Inflammatory macrophage (primary cell): ENCODE measurements at places on chromosomes 6 and 20.

DNA sequence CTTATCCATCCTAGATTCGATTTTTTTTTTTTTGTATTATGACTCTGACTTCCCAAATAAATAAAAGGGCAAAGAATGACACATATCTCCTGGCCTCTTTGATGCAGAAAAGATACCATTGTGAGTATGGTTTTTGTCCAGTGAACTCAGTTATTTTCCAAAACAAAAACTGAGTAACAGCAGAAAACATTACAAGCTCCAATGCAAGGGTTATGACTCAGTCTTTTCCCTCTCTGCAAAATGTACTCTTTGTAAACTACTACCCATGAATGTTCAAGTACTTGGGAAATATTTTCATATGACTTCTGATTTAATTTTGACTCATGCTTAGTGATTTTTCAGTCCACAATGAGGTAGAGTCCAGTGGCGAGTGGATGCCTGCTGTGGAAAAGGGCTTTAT, 355.3 kb downstream of the RNF144B start:
- DNase-seq: no peak

DNA sequence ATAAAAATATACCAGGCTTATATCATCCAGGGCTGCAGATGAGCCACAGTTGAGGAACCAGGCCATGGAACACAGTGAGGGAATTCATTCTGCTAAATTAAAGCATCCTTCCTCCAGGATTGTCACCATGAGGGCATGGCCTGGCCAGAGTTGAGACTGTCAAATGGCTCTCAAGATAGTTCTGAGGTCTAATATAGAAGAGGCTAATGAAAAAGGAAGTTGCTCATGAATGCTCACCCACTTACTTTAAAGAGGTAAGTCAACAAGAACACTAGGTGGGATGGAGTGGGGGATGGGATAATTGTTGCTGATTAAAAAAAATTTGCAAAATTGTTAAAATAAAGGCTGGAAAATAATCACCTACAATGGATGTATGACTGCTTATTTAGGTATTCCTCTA, 72.0 kb upstream of the GCM1 start:
- no peak for DNase-seq

- DNase-seq: no peak
These were observed 167.7 kb downstream of the SIM1 start for GRCh38 chr6:100296810-100297544.

DNA sequence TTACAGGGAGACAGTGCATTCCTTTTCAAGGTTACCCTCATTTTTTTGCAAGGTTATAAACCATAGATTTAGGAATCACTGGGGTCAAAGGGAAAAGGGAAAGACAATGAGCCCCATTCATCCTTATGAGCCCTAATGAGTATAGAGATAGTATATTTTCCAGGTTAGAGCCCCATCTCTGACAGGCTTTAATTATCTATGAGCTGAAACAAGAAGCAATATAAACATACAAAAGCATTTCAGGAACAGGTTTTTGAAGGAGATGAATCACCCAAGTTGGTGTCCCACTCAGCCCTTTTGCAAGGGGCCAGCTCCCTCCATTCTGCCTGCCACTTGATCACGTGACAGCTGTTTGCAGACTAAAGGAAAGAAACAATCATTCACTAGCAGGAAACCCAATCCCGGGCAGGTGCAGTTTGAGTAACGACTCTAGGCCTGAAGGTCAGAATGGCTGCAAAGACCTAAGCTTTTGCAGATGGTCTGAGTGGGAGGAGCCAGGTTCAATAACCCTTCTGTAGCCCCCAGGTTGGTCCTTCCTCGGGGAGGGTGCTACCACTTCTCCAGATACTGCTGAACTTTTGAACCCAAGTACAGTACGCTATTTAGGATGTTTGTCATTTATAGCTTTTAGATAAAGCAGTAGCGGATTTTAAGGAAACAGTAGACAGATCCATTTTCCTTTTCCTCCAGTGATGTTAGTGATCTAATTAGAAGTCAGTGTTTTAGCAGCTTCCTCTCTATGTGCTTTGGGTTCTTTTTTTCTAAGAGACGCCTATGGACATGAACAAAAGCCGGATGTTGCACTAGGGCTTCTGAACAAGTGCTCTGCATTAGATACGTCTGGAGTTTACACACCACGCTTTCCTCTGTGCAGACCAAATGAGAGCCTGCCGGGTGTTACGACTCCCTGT, 253.2 kb downstream of the SOX4 start:
- DNase-seq: peak; percentile 48

DNA sequence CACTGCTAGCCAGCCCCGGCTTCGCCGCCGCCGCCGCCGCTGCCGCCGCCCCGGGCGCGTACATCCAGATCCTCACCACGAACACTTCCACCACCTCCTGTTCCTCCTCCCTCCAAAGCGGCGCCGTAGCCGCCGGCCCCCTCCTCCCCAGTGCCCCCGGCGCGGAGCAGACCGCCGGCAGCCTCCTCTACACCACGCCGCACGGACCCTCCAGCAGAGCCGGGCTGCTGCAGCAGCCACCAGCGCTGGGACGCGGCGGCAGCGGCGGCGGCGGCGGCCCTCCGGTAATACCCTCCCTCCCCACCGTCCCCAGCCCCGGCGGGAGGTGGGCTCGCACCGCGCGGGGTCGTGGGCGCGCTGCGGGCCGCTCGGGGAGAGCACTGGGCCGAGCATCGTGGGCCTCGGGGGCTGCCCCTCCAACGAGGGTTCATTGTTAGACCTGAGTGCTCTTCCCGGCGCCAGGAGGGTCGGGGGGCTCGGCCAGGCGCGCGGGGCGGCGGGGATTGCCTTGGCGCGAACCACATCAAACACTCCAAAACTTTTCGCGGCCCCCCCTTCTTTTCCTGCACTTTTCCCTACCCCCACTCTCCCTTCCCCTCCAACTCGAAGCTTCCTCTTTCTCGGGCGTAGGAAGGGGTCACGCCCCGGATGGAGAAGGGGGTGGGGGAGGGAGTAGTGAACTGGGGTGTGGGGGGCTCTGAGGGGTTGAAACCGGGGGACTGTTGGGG, 827 bp downstream of the E2F3 start:
- peak; percentile 78 for DNase-seq

DNA sequence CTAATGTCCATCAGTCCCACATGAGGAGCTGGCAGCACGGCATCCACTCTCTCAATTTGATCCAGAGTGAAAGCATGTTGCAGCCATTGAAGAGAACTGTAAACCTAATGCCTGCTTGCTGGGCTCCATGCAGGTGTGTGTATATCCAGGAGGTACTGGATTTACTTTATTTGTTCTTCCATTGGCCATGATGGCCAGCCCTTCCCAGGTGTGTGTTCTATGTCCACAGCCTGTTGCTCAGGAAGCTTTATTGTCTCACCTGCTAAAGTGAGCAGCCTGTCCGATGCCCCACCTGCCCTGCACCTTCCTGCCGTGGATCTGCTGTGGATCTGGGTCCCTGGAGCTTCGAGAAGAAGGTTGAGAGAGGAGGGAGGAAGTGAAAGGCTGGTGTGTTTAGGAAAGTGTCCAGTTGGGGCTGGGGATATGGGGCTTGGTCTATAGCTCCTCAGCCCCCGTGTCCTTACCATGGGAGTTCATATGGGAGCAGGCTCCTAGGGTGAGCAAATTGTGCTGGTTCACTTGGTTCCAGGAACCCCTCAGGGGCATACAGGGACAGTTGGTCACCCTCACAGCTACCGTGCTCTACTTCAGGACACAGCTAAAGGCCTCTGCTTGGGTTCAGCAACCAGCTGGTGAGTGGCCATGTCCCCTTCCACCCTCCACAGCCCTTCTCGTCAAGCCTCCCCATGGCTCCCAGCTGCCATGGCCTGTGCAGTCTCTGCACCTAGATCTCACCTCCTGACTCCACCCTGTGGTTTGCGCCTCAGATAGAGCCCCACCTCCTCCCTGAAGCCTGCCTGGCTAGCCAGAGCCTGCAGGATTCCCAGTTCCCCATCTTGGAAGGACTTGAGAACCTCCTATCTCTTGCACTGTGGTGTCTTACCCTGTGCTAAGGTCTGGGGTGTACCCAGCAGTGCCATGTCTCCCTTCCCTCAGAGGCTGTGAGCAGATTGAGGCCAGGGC, 12.7 kb downstream of the TREML2 start:
- no peak for DNase-seq

- DNase-seq: no peak
These were observed 38.3 kb downstream of the PSMG4 start for GRCh38 chr6:3297006-3297405.

GRCh38 chr6:120496661-120497060, 837.6 kb downstream of the TBC1D32 start:
- DNase-seq: no peak

- no peak for DNase-seq
These were observed 27.6 kb downstream of the TINAG start for GRCh38 chr6:54335871-54336270.

- no peak for DNase-seq
These were observed 30.5 kb upstream of the AKAP12 start for GRCh38 chr6:151209071-151209831.

- no peak for DNase-seq
These were observed 159.2 kb downstream of the ATXN1 start for GRCh38 chr6:16602035-16602434.
